ENCODE measurements at places on chromosomes 5 and 9.

GRCh38 chr5:142696379-142696778 lies 10.5 kb upstream of the FGF1 start:
- DNase-seq, result no peak

DNA sequence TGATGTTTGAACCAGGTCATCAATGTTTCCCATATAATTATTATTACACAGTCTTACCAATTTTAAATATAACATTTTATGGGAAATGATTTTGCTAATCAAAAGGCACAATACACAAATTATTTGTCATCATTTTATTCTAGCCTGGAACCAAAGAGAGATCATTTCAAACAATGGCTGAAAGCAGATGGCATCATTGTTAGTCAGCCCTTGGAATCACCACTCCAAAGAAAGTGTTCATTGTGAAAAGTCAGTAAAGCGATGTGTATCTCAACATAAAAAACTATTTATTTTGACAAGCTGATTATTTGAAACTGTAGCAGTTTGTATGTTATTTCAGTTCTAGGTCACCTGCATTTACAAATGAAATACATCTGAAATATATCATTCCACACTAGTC lies 1068.7 kb downstream of the CDH12 start:
- no peak for DNase-seq

DNA sequence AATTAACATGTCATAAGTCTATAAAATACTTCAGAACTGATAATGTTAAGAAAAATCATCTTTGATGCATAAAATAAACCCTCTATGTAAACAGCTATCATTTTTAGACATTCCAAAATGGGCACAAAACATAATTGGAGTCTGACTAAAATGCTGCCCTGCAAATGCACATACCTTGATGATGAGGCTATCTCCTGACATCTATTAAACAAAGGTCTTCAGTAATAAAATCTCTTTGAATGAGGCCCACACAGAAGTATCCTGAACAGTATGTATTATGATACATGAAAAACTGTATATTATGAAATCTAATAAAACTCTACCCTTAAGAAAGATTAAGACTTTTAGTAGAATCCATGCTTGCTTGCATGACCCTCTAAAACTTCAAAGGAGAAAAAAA lies 66.1 kb downstream of the FBXL17 start:
- DNase-seq, result no peak

GRCh38 chr9:137067860-137068538 lies 2.4 kb downstream of the SAPCD2 start:
- DNase-seq, result peak; percentile 67

DNA sequence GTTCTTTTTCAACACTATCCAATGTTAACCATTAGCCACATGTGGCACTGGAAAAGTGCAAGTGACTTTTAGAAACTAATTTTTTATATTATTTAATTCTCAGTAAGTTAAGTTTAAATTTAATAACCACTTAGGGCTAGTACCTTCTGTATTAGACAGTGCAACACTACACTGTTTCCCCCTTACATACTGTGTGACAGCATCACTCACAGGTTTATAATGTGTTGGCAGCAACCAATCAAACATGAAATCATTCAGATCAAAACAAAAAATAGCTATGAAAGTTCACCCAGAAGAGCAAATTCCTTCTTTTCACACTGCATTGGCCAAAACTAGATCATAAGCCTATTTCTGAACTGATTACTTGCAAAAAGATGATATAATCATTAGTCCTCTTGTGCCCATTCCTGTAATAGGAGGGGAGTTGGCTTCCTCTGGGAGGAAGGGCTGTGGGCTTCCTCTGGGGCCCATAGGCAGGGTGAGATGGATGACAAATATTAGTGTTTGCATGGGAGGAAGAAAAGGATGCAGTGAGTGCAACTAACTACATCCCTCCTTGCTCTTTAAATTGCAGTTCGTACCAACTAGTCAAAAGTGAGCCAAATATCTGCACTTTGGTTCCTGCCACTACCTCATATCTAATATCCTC lies 708.1 kb upstream of the RGMB start:
- DNase-seq, result no peak

GRCh38 chr5:138408023-138408422 lies 30.8 kb upstream of the REEP2 start:
- DNase-seq, result no peak

GRCh38 chr9:127132375-127132774 lies 9.9 kb upstream of the ANGPTL2 start:
- DNase-seq, result no peak

- DNase-seq, result no peak
Observed at GRCh38 chr9:32394381-32395049, 10.1 kb downstream of the ACO1 start.

DNA sequence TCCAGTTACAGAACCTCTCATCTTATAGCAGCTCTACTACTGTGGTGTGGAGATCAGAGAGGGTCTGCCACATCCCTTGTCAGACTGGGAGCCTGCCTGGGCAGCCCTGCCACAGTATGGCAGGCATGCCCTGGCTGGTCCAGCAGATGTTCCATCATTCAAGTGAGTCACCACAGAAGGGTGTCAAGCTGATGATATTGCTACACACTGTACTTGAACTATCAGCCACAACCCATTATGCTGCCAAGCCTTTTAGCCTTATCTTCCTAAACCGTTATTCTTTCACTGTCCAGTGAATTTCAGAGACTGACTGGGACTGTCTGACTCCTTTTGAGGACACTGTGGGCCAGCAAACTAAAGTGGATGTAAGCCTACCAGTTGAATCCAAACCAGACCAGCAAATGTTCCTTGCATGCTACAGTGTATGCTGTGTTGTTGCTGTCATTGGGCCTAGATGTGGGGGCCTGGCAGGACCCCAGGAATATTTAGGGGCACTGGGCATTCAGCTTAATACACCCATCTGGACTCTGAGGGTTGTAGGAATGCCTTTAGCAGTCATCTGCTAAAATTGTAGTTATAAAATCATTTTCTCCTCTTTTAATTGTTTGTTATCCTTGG lies 202.6 kb downstream of the NR3C1 start:
- no peak for DNase-seq

GRCh38 chr5:151231359-151231758 lies 7.5 kb upstream of the CCDC69 start:
- no peak for DNase-seq

DNA sequence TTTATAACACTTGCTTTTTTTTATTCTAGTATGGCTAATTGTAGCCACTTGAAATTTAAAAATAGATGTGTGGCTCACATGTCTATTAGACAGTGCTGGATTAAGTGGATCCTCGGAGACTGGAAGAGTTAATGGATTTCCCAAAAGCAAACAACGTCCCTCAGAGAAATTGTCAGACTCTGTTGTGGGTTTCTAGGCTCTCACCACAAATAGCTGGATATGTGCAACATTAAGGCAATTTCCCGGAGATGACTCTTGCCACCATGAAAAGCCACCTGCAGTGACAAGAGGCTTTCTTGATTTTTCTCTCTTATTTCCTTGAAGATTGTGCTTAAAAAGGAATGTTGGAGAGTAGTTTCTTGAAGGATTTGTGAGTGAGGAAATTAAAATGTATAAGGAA lies 43.2 kb downstream of the TMEM167A start:
- no peak for DNase-seq

- no peak for DNase-seq
Observed at GRCh38 chr5:124910354-124911016, 164.0 kb upstream of the ZNF608 start.

DNA sequence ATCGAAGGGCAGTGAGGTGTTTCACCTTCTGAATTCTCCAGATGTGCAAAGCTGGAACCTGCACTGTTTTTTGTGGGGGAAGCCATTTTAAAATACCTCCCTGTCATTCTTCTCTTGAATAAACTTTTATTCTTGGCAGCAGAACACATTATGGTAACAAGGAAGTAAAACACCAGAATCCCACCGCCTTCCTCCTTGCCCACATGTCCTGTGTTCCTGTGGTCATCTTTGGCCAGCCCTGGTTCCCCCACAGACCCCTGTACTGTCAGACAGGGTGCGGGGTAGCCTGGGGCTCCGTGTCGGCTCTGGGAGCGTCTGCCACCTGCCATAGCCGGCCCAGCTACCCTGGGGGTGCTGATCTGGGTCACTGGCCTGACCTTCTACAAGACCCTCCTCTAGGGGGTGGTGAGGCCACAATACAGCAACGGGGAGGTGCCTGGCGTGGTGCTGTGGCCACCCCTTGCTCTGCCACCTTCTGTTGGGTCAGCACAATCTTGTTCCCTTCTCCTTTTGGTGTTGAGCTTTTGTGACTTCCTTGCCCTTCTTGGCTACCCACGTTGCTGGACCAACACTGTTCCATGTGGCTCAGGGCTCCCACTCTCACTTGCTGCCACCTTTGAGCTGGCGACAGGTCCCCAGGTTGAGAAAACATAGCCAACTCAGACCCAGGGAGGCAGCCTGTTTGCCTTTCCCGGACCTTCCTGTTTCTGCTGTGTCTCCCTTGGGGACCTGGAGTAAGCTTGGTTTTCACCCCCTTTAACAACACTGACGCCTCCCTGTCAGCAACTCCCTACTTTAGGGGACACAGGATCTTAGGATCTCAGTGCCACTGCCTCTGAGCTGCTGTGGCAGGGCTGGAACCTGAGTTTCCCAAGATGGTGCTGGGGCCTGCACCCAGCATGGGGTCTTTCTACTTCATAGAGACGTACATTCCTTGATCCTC lies 4.8 kb downstream of the WNK2 start:
- no peak for DNase-seq

- no peak for DNase-seq
Observed at GRCh38 chr5:148976569-148977381, 86.1 kb downstream of the SH3TC2 start.

DNA sequence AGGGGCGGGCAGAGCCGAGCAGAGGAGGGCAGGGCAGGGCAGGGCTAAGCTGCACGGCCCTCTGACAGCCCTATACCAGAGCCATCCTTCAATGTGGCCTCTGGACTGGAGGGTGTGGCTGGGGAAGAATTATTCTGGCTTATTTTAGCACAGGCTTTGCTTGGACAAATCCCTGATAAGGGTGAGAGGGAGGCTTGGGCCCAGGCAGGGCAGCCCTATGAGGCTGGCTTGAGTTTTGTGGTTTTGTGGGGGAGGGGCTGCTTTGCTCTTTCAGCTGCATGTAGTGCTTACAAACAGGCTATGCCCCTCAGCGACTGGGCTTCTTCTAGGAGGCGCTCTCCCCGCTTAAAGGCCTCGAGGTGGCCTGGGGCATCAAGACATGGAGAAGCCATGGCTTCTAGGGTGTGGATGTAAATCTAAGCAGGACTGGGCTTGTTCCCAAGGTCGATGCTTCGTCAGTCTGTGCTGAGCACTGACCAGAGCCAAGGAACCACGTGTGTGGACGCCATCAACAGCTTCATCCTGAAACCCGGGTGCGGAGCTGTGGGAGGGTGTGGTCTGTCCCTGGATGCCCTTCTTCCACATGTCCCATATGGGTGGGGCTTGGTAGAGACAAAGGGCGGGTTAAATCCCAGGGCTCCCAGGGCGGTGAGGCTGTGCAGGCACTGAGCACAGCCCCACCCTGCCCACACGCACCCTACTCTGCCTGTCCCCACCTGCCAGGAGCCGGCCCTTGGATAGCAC lies 45.7 kb upstream of the IPPK start:
- DNase-seq, result no peak

GRCh38 chr5:36944607-36945225 lies 68.1 kb downstream of the NIPBL start:
- no peak for DNase-seq

GRCh38 chr5:111756581-111757354 lies at the start of gene NREP:
TSS of gene NREP (minus strand) at chr5:111757194. CDS start at chr5:111755772, 1,422 bp downstream.
- DNase-seq, result no peak

DNA sequence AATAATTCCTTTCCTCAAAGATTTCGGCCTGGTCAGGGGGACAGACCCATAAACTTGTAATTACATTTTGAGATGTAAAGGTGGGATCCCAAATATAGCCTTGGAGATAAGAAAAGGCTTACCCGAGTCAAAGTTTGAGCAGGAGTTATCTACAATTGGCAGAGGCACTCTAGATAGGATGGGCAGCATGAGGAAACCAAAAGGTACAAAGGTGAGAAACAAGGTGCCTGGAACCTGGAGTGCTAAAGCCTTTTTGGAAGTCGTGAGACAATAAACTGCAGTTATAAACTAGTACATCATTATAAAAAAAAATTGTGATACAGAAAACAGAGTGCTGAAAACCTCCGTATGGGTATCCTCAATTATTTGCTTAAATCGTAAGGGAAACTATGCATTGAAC lies 212.4 kb downstream of the EFNA5 start:
- no peak for DNase-seq

DNA sequence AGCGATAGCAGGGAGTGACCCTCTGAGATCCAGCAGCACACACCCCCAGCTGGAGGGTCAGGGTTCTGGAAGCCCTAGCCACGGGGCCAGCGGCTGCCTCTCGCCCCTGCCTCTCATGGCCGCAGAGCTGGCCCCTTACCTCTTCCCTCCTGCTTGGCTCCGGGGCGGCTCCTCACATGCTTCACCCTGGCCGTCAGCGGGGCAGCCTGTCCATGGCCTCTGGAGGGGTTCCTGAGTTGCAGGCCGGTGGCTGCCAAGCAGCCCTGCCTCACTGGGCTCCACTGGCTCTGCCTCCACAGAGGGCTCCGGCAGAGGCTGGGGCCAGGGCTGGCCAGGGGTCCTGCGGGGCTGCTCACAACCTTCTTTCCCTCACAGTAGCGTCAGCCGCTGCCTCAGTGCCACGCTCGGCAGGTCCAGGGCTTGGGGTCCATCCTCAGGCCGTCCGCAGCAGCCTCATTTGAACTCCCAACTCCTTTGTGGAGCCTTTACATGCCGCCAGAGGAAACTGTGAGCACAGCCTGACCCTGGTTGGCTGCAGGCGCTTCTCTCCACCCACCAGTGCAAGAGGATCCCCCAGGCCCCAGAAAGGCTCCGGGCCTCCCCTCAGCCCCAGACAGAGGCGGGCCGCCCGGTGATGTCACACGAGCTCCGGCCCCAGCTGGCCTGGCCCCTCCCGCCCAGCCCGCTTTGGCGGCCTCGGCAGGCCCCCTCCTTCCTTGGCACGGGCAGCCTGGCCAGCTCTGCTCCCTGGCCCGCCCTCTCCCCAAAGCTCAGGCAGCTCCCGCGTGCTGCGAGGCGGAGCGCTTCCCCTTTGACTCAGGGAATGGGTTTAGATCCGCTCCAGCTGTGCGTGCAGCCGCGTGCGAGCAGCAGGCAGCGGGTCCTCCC lies at the start of gene ANGPTL2:
TSS of gene ANGPTL2 (minus strand) at position 460 of the 888 bp plus-strand sequence. CDS start 13,904 bp downstream, outside the sequence.
- no peak for DNase-seq

GRCh38 chr9:72509635-72510034 lies 11.8 kb upstream of the TMC1 start:
- no peak for DNase-seq

GRCh38 chr5:32837211-32837610 lies 126.1 kb downstream of the NPR3 start:
- DNase-seq, result no peak

- DNase-seq, result no peak
Observed at GRCh38 chr5:88741964-88742363, 141.0 kb downstream of the MEF2C start.

DNA sequence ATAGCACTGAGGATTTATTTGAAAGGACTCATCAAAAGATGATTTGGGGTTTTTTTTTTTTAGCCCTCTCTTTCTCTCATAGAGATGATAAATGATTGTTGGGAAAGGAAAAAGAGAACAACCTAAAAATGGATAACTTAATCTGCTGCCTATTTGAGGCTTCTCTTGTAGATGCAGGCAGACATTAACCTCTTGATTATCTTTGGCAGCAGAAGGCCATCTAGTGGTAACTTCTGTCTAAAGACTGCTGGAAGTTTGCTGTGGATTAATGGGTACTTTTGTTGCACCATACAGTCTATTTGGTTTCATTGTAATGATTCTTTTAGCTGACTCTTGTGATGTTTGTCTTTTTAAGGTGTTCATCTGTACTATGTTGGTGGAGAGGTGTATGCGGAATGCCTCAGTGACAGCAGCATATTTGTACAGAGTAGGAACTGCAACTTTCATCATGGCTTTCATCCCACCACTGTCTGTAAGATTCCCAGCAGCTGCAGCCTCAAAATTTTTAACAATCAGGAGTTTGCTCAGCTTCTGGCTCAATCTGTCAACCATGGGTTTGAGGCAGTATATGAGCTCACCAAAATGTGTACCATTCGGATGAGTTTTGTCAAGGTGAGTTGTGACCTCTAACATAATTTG lies 18.8 kb downstream of the SMIM32 start:
- no peak for DNase-seq
